Substantia nigra (tissue), 51 donors: ENCODE measurements at places on chromosomes 2 and 18.
A peak's percentile ranks its signal among the peaks of the same experiment; 100 is the strongest.

- no peak for DNase-seq
Observed at GRCh38 chr18:44325903-44326635, 354.6 kb upstream of the SETBP1 start.

DNA sequence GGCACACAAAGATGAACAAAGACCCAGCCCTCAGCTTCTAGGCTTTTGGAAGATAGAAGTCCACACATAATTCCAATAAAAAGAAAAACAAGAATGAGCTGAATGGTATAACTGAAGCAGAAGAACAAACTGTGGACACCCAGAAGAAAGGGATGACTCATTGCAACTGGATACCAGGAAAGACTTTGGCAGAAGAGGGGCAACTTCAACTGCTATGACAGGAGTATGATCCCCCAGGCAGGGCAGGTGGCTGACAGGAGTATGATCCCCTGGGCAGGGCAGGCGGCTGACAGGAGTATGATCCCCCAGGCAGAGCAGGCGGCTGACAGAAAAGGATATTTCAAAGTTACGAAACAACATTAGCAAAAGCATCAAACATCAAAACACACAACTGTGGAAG lies 21.6 kb downstream of the PID1 start:
- no peak for DNase-seq

DNA sequence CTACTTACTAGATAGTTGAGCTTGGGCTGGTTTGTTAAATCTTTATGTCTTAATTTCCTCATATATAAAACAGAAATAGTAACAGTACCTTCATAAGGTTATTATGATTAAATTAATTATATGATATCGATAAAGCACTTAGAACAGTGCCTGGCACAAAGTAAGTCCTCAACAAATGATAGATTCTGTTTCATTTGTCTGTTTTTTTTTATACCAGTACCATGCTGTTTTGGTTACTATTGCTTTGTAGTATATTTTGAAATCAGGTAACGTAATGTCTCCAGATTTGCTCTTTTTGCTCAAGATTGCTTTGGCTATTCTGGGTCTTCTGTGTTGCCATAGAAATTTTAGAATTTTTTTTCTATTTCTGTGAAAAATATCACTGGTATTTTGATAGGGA lies 66.3 kb downstream of the DYM start:
- no peak for DNase-seq

- no peak for DNase-seq
Observed at GRCh38 chr2:54274781-54275242, 18.8 kb upstream of the TSPYL6 start.

DNA sequence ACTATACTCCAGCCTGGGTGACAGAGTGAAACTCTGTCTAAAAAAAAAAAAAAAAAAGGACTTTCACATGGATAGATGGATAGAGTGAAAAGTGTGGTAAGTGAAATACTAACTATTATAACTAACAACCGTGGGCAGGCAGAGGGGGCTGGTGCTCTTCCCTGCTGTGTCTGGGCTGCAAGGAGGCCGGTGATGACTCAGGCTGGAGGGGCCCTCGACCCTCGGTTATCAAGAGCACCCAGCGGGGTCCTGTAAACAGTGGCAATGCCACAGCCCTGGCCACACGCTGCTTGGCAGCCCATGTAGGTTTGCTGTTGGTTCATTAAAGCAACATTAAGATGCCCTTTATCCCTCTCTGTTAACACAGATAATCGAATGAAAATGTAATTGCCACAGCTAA lies 184.8 kb upstream of the RAB12 start:
- DNase-seq, result no peak

DNA sequence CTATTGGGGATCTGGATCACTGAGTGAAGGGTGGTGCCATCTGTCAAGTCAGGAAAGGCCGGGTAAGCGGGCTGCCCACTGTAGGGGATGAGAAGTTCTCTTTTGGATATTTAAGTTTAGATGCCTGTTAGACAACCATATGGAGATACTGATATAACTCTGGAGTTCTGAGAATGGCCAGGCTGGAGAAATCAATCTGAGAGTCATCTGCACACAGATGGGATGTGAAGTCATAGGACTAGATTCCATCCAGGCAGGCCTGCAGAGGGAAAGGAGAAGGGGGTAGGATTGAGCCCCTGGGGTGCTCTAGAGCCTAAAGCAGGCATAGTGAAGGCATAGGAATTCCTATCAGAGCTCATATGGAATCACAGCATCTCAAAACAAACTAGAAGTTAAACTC lies 30.1 kb downstream of the SPRED2 start:
- DNase-seq, result no peak

DNA sequence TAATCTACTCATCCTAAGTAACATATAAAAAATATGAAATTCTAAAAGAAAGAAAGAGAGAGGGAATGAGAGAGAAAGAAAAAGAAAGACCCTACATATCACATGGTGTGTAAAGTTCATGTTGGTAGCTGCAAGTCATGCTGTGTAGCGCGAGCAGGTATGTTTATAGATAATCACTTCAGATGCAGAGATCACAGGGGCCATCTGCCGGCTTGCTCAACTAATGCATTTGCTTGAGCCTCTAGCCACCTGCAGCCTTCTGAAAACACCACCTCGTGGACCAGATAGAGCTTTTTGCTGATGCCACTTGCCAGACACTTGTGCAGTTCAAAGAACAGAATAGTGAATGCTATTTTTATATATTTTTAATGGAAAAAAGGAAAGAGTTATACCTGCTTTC lies 37.6 kb downstream of the CDH7 start:
- peak; percentile 35 for DNase-seq

DNA sequence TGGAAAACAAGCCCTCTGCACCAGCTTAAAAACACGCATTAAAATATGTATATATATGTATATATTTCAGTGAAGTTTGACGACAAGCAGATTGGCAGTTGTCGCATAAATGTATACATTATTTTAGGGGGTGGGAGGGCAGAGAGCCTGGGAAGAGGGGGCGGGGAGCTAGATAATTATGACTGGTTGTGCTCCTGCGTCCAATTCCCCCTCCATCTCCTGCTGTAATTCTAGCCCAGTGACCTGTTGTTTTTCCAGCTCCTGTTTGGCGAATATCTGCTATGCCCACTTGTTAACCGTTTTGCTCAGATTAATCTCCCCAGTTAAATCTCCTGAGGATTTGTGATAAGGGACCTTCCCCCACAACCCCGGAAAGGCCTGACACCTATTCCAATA lies 656 bp downstream of the UNC80 start:
- no peak for DNase-seq

DNA sequence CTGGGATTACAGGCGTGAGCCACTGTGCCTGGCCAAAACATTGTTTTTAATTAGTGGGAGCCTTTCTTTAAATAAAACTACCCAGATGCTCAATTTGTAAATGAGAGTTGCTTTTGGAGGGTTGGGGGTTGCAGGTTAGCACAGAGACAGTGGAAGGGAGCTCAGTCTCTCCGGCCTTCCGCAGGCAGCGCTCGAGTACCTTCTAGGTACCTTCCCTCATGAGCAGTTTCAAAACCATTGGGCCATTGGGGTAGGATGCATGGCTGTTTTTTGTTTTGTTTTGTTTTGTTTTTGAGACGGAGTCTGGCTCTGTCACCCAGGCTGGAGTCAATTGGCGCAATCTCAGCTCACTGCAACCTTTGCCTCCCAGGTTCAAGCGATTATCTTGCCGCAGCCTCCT lies 19.0 kb downstream of the SLC66A3 start:
- DNase-seq, result no peak

- no peak for DNase-seq
Observed at GRCh38 chr2:3326871-3327270, 50.7 kb downstream of the EIPR1 start.

DNA sequence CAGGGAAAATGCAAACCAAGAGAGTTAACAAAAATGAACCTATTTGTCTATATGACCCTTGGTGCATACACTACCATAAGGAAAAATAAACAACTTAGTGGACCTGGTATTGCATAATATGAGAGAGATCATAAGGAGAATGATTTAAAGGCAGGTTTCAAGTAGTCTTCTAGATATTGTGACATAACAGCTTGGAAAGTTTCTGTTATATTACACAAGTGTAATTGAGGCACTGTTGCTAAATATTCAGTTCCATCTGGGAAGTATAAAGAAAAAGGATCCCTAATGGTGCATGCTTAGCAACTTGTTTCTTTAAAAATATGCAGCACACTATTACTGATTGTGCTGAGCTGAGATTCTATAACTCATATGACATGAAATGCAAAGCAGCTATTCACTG lies 252.2 kb upstream of the SPHKAP start:
- DNase-seq, result no peak

DNA sequence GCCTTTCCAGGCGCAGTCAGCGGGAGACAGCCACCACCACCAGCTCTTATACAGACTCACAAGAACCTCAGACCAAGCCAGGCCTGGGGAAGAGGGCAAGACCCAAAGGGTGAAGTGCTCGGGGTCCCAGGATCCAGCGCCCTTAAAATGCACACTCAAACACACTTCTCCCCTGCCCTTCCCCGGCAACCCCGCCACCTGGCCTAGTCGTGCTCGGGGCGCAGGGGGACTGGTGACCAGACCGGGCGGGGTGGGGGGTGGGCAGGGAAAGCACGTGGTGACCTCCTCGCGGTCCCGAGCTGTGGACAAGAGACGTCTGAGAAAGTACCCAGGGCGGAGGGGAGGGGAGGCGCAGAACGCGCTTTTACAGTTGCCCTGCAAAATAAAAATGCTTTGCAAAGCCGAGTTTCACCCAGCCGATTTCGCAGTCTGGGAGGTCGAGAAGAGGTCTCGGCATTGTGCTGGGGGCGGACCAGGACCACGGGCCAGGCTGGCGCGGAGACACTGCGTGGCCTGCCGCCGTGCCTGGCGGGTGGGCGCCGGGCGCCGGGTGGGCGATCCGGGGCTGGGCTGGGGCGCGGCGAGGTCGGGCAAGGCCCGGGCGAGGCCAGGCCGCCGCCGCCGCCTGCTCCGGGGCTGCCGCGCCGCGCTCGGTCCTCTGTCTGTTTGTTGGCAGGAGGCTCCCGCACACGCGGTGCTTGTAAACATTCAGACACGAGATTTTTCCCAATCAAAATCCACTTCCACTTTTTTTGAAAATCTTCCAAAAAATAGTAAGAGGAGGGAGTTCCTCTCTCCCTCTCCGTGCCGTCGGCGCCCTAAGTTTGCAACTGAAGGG lies 2.0 kb downstream of the BCL11A start:
- no peak for DNase-seq

DNA sequence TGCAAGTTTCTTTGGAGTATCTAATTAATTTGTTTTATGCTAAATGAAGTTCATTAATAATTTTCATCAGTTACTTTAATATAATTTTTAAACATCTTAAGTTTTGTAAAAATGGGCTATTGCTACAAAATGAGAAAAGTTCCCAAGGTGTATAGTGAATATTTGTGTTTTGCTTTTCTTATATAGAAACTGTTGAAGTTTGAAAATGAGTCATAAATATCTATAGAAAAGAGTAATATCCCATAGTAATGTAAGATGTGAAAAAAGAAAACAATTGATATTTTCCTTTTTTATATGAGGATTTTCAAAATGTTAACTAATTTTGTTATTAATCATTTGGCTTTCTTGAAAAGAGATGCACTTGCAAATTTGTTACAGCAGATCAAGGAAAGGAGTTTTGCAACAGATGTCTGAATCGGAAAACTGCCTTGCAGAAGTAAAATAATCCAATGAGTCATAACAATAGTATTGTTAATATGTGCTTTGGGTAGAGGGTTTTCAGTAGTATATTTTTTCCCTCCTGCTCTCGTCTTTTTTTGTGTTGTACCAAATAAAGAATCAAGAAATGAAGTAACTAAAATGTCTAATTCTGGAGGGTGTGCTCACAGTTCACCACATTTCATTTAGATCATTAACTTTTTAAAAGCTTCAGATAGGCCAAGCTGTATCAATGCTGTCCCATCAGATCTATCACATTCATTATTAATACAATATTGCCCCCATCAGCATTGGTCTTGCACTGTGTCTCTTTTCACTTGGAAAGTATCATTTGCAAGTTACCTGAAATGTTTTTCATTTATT lies 15.5 kb downstream of the DUSP19 start:
- DNase-seq, result no peak

- DNase-seq, result no peak
Observed at GRCh38 chr18:50195689-50196088, 742 bp upstream of the MYO5B start.

DNA sequence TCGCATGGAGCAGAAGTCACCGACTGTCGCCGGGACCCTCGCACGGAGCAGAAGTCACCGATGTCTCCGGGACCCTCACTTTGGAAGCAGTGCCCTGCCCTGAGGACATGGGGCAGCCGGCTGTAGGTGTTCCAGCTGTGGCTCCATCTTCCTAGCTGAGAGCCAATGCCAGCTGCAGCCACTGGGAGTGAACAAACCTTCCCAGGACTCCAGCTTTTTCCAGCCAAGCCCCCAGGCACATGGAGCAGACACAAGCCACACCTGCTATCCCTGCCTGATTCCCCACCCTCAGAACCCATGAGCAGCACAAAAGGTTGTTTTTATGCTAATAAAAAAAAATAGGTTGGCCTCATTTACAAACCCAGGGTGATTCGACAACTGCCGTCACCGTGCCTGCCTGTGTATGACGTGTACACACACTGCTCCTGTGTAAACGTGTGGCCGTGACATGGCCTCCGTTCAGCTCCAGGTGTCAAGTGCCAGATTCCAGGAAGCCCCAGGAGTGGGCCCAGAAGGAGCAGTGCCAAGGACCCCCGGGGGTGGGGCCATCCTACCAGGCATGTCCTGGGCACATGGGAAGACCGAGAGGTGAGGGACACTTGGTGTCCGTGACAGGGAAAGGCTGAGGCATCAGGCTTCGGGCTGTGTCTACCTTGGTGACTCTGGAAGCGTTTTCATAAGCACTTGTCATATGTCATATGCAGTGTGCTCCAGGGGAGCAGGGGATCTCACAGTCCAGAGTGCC lies 91.5 kb downstream of the EIPR1 start:
- DNase-seq, result no peak

DNA sequence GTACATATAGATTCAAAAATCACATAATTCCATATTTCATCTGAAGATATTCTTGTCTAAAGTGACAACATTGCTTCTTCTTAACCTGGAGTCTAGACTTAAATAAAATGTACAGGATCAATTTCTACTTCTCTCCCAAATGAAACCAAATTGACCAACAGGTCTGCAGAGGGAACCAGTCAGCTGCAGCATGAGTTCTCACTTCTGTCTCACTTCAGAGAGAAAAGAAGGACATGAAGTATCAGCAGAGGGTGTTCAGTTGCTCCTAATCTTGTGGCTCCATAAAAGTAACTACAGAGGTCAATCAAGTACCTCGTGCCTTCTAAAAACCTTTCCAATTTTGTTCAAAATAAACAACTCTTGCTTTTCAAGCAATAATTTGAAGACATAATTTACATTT lies 47.2 kb upstream of the MAP2 start:
- DNase-seq, result no peak

- DNase-seq, result no peak
Observed at GRCh38 chr18:29084120-29084519, 907.2 kb upstream of the CDH2 start.

- no peak for DNase-seq
Observed at GRCh38 chr18:26705757-26706156, 157.4 kb upstream of the KCTD1 start.

GRCh38 chr2:174729797-174730697 lies 34.2 kb downstream of the CHRNA1 start:
- no peak for DNase-seq

DNA sequence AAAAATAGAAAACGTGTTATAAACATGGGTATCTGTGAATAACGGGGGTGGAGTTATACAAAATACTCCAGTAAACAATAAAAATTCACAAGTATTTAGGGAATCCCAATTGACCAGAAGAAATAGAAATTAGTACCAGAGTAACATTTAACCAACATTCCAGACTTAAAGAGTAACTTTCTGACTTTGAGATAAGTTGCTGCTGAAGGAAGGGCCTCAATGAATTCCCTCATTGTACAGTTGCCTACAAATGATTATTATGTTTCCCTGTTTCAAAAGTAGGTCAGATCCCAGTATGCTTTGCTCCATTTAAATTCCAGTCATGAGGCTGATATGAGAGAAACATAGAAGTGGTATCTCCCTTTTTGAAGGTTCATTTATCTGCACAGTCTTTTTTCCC lies 88.3 kb upstream of the KCNH7 start:
- DNase-seq, result no peak
